C1 segment of cervical spinal cord (tissue), 14 donors: ENCODE measurements at places on chromosomes 5 and 9.

GRCh38 chr9:91342575-91342974 is 19.1 kb downstream of the AUH start:
- no peak for DNase-seq

GRCh38 chr5:168140241-168140640 is 151.2 kb upstream of the WWC1 start:
- no peak for DNase-seq

GRCh38 chr9:29625292-29625731 is 2052.0 kb upstream of the C9orf72 start:
- DNase-seq = no peak

GRCh38 chr9:114811966-114812636 is 6.3 kb upstream of the TNFSF15 start:
- no peak for DNase-seq

- DNase-seq = no peak
Measured at GRCh38 chr5:125463466-125464092, 717.1 kb upstream of the ZNF608 start.

DNA sequence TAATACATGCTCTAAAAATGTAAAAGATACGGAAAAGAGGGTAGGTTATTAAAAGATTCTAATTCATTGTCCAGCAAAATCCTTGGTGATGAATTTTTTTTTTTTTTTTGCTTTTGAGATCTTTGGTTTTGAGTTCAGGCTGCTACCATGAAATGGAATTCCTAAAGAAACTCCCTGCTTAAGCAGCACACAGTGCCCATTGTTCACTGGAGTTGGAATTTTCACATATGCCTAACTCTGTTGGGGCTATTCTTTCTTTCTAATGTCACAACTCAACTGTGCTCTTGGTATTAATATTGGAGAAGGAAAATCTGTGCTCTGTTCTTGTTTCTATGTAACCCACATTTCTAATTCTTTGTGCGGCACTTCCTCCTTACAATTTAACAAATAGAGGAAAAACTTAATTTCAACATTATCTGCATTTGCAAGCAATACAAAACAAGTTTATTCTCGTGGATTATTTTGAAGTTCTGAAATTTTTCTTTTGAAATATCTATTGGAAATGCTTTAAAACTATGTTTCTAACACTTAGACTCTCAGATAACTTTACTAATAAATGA is 21.6 kb downstream of the MATR3 start:
- DNase-seq = no peak

- no peak for DNase-seq
Measured at GRCh38 chr5:89337-90286, 2.4 kb upstream of the PLEKHG4B start.

- no peak for DNase-seq
Measured at GRCh38 chr5:180602481-180603075, 11.3 kb upstream of the SCGB3A1 start.

DNA sequence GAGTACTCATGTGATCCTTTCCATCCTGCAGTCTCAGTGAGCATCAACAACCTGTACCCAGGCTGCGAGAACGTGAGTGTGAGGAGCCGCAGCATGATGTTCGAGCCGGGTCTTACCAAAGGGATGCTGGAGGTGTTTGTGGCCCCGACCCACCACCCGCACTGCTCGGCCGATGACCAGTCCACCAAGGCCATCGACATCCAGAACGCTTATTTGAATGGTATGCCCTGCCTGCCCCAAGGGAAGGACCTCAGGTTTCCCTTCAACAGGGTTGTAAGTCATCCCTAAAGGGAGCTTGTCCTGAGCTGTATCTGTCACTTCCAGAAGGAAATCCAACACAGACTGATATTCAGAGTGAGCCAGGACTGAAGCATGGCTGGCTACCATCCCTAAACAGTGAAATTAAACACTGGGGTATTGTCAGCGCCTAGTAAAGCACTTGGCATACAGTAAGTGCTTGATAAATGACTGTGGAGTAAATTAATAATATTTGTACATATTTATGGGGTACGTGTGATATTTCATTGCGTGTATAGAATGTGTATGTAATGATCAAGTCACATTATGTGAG is 39.3 kb upstream of the CTSL start:
- no peak for DNase-seq

DNA sequence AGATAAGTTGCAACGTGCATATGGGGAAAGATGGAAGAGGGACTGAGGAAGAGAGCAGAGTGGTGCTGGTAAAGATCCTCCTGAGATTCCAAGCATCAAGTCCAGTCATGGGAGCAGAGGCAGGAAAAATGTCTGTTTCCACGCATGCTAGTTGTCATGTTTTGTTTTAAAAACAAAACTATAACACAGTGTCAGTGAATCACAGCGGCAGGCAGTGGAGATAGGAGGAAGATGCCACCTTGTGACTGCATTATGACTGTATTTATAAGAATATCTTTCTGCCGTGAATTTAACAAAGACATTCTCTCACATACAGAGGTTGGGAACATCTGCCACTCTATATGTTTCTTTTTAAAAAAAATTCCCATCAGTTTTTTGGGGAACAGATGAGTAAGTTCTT is 3.7 kb upstream of the SVEP1 start:
- no peak for DNase-seq

- no peak for DNase-seq
Measured at GRCh38 chr5:121596882-121597281, 254.8 kb upstream of the FTMT start.

- DNase-seq = no peak
Measured at GRCh38 chr5:25568989-25569625, 924.3 kb upstream of the CDH10 start.

DNA sequence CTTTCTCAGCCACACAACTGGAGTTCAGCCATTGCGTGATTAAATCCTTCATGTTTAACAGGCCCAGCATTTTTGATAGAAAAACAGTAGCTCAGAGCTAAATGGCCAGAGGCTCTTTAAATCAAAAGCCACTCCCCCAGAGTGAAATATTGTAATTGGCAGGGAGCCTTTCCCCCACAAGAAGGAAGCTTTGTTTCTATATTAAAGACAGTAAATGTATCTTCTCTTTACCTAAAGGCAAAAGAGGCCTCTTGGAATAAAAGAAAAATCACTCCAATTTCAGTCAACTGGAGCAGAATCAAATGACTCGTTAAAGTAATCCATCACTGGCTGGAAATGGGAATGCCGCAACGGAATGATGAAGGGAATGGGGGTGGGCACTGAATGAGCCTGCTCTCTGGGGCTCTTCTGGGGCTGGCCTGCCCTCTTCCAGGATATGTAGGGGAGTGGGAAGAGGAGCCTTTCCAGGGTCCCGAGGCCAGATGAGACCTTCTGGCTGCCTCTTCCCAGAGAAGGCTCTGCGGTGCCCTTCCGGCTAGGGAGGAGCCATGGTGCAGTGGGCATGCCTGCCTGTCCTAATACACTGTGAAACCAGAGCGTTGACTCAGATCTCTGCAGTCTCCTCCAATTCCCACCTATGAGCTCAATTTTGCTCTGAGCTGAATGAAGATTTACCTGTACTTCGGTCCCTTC is 45.2 kb downstream of the ANKDD1B start:
- no peak for DNase-seq

GRCh38 chr9:111096051-111096450 is 57.8 kb upstream of the LPAR1 start:
- DNase-seq = no peak

- DNase-seq = no peak
Measured at GRCh38 chr9:76900884-76901440, 5.0 kb downstream of the PRUNE2 start.

- DNase-seq = no peak
Measured at GRCh38 chr5:62450259-62450658, 37.7 kb downstream of the IPO11 start.

DNA sequence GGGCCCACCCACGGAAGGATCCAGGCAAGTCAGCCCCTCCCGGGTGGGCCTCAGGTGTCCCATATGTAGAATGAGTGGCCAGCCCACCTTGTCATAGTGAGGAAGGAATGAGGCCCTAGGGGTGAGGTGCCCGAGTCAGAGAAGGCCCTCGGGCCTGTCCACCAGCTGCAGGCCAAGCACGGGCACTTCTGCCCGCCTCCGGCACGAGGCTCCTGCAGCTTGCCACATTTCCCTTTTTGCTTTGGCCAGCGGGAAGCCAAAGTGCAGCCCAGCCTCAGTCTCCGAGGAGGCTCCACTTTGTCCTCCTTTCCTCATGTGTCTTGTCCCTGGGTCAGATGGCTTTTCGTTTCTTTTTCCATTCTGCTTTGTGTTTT is 72.9 kb downstream of the PSMB7 start:
- no peak for DNase-seq

DNA sequence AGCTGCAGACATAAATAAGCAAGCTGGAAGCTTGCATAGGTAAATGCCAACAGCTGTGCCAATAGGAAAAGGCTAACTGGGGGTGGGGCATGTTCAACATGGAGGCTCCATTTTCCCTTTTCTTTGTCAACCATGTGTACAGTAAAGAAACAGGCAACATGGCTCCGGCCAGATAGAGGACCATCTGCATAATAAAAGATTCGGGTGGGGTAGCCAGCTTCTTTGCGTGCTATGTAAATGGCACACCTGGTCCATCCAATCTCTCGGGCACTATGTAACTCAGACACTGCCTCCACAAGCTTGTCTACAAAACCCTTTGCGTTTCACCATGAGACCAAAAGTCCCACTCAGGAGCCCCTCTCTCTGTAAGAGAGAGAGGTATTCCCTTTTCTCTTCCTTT is 41.7 kb upstream of the DENND4C start:
- DNase-seq = no peak

GRCh38 chr5:147170603-147171002 is 64.2 kb upstream of the STK32A start:
- no peak for DNase-seq

GRCh38 chr5:159050316-159051143 is 49.2 kb downstream of the EBF1 start:
- DNase-seq = no peak

DNA sequence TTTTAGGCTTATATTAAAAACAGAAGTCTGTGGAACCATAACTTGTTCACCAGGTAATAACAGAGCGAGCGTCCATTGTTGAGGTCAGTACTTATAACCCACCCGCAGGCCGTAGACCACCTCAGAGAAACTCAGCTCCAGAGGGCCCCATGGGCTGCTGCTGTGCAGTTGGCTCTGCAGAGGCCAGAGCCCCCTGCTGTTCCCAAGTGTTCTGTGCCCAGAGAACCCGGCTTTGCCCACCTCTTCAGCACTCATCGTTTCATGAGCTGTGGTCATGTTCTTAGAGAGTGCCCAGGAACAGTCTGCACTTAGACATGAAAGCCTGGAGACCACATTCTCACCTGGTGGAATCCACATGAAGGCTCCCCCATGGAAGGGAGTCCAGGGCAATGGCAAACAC is 50.4 kb upstream of the SLC2A8 start:
- DNase-seq = no peak
